ENCODE measurements at places on chromosomes 2 and 18.

DNA sequence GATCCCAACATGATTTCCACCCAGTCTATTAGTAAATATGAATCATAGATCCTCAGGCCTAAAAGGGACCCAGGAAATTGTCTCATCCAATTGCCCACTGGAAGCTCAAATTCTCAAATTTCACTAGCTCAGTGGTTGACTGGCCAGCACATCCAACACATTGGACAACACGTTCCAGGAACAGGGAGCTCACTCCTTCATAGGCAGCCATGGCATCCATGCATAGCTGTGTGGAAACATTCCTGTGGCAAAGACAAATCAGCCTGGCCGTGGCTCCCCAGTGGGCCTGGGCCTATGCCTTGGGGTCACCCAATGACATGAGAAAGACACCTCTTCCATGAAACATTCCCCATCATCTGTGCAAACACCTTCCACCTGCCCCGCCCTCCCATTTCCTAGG is 261.1 kb downstream of the ANAPC1 start:
- DNase-seq, result no peak

- no peak for DNase-seq
Measured at GRCh38 chr2:240992572-240993291, 5.7 kb upstream of the SNED1 start.

- no peak for DNase-seq
Measured at GRCh38 chr2:149064856-149065630, 26.5 kb downstream of the LYPD6B start.

- no peak for DNase-seq
Measured at GRCh38 chr18:63131959-63132818, 187.4 kb downstream of the BCL2 start.

GRCh38 chr2:54836477-54836876 is 113.0 kb downstream of the EML6 start:
- no peak for DNase-seq

- DNase-seq, result no peak
Measured at GRCh38 chr2:10400978-10401951, 46.9 kb downstream of the ODC1 start.

GRCh38 chr2:86068136-86068588 is 37.5 kb downstream of the POLR1A start:
- DNase-seq, result peak; percentile 45

- peak; percentile 79 for DNase-seq
Measured at GRCh38 chr2:233593201-233593600, 24.2 kb upstream of the UGT1A8 start.

GRCh38 chr2:70199320-70199864 is 8.6 kb upstream of the C2orf42 start:
- DNase-seq, result no peak

Measured in RCC 7860 (cell line).